ENCODE measurements at places on chromosomes 1 and 21.

- DNase-seq = no peak
Observed at GRCh38 chr1:107147843-107148242, 7.0 kb downstream of the NTNG1 start.

GRCh38 chr1:89725011-89725370 lies 92.1 kb downstream of the LRRC8C start:
- peak; percentile 19 for DNase-seq

DNA sequence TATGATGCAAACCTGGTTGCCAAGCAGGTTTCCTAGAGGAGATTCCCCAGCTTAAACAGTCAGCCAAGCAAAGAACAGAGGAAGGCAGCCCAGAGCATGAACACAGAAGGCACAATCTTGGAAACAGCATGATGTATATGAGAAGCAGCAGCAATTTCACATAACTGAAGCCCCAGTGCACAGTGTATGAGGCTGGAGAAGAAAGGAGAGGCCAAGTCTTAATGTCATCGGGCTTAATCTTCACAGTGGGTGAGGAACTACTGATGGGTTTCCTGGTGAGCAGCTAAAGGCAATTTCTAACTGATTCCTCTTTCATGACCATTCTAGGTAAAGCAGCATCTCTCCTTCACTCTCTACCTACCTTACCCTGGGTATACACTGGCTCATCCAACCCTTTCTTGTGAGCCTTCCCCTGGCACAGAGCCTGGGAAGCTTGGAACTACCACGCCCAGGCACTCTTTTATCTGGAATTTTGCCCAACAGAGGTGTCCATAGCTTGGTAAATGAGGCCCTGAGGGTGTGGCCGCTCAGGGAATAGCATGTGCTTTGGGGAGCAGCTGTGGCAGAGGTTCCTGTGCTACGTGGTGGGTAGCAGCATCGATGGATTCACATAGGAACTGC lies 22.0 kb downstream of the FYB2 start:
- DNase-seq = no peak

DNA sequence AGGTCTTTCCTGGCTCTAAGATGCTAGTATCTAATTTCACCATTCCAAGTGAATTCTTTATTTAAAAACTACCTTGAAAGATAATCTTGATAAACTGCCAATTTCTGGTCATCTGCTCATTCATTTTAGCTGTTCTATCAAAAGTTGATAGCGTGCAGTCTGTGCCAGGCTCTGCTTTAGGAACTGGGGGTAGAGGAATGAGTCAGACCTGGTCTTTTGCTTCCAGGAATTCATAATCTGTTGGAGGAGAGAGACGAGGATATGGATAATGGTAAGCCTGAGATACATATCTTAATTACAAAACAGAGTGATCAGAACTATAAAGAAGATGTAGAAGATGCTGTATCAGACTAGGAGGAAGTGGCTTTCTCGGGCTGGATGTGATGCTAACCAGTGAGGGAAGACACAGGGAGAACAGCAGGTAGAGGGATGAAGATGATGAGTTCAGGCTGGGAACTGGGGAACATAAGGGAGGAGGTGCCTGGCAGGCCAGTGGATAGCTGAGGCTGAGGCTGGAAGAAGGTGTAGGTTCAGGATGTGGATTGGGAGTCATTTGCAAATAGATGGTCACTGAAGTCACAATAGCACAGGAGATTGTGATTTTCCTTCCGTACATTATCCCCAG lies 12.3 kb upstream of the PHC2 start:
- no peak for DNase-seq

DNA sequence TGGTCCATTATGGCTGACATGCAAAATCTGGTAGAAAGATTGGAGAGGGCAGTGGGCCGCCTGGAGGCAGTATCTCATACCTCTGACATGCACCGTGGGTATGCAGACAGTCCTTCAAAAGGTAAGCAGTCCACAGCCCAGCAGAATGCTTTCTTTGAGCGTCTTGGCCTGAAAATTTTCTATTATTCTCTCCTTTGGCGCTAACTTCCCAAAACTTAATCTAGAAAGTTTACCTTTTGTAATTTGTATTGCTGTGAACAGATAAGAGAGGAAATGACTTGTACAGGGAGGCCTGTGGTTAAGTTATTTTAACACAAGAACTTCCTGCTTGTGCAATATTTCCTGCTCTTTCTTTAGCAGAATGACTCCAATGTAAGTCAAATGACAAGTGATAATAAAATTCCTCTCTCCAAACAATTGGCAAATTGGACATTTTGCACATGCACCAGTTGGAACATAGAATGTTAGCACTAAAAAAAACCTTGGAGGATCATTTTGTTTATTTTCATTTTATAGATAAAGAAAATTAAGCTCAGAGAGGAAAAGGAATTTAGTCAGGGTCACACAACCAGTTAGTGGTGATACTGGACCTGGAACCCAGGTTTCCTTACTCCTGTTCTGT lies 18.9 kb downstream of the CAP1 start:
- DNase-seq = peak; percentile 89

GRCh38 chr1:172070055-172070454 lies 228.8 kb downstream of the DNM3 start:
- no peak for DNase-seq

DNA sequence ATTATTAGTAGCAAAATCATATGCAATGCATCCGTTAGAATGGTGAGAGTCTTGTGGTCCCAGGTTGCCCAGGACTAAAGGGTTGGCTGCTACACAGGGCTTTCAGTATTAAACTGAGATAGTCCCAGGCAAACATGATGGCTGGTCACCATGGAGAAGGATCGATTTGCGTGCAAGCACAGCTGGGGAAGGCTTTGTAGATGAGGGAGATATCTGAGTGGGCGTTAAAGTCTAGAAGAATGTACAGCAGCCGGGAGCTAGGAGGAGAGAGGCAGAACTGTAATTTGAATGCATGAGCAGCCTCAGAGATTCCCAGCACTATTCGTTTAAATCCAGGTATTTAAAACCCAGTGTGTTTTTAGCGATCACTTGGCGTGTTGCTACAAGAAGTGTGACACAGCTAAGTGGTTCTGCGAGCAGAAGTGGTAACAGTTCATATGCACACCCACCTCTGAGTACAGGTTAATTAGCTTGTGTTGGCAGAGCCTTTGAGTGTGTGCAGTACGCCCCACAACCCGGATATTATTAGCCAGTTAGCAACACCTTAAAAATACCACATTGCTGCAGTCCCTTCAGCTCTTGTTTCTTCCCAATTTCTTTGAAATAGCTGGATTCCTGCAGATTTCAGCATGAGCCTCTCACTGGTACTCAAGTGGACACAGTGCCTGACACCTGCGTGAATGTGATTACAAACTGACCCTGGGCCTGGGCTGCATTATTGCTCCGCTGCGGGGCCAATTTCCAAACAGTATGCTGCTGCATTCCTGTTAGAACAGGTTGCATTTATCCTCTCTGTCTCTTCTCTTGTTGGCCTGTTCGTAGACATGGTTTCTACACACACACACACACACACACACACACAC lies 67.2 kb upstream of the SCAF4 start:
- DNase-seq = no peak

- peak; percentile 67 for DNase-seq
Observed at GRCh38 chr1:61157468-61157987, 75.2 kb downstream of the NFIA start.

DNA sequence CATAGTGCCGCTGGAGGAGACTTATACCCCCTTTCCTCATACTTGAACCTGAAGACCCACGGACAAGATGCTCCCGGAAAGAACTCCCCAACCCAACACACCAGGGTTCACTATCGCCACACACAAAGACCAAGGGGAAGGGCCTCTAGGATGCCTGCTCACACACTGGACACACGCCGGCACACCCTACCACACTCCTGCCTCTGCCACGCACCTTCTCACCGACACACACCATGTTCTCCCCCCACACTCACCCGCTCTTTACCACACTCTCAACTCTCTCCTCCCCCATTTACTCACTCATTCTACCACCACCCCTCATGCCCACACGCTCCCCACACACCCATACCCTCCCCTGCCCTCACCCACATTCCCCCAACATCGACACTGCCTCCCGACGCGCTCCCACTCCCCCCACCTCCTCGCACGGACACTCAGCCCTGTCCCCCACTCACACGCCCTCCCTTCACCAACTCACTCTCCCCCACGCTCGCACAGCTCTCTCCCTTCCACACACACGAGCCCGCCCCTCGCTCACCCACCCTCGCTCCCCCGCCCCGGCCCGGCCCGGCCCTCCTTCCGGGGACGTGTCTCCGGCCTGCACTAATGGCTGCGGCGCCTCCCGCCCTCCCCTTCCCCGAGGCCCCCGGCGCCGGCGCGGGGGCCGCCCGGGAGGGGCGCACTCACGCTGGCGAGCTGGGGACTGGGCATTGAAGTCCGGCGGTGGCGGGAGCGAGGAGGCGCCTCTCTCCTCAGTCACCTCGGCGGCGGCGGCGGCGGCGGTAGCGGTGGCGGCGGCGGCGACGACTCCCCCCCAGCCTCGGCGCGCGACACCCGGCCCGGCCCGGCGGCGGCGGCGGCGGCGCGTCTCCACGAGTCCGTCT lies 626 bp downstream of the PTP4A2 start:
- DNase-seq = peak; percentile 68

- no peak for DNase-seq
Observed at GRCh38 chr1:232943679-232944252, 6.6 kb upstream of the NTPCR start.

DNA sequence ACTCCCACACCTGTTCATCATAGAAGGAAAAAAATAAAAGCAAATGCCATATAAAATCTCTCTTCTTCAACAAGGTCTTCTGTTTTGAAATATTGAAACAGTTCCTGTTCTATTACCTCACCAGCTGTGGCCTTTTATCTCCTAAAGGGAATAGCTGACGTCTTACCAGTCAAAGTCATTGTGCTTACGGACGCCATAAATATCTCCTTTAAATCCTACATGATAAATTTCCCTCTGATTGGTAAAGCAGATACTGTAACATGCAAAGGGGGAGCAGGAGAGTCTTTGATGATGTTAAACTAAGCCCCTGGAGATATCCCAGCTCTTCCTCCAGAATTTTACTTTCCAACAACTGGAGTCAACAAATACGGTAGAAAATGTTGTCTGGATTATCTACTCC lies 168.4 kb downstream of the ZC3H11B start:
- no peak for DNase-seq

DNA sequence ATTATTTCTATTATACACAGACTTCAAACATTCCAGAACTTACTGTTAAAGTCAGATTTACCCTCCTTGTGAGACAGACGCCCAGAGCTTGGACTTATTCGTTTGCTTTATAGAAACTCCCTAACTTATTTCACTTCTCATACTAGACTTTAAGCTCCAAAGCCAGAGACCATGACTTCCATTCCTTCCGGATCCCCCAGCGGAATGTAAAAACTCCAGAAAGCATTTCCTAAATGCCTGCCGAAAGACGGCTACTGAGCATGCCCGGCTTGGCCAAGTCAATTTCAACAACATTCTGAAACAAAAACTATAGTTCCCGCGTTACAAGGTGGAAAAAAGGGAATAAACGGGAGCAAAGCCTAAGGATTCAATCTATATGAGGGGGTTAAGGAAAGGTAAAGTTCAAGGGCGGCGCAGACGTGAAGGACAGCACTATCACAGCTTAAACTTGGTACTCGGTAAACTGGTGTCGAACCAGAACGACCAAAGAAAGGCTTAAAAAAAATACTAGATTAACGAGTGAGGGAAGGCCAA lies 1.1 kb downstream of the USP48 start:
- DNase-seq = peak; percentile 25

DNA sequence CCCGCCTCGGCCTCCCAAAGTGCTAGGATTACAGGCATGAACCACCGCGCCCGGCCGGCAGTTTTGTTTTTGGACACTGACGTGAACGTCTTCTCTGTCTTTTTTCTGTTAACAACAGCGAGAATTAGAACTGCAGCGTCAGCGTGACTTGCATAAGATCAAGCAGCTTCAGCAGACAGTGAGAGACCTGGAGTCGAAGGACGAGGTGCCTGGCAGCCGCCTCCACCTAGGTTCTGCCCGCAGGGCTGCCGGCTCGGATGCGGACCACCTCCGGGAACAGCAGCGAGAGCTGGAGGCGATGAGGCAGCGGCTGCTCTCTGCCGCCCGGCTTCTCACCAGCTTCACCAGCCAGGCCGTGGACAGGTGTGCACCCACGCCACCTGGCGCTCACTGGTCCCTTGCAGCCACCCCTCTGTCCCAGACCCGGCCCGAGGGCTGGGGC lies 22.9 kb upstream of the DIP2A start:
- no peak for DNase-seq

DNA sequence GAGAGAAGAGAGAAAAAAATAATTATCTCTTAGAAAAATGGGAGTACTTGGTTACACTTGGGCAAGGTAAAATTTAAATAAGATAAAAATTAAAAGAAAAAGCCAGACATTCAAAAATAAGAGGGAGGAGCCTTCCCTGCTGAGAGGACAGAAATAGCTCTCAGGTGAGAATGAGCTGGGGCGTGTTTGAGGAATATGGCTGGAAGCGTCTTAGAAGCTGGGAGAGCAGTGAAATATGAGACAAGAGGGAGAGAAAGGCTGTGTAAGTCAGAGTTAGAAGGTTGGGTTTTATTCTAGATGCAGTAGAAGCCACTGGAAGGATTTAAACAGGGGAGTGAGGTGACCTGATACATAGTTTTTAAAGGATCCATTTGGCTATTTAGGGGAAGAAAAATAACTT lies 154.2 kb upstream of the L1TD1 start:
- DNase-seq = no peak

DNA sequence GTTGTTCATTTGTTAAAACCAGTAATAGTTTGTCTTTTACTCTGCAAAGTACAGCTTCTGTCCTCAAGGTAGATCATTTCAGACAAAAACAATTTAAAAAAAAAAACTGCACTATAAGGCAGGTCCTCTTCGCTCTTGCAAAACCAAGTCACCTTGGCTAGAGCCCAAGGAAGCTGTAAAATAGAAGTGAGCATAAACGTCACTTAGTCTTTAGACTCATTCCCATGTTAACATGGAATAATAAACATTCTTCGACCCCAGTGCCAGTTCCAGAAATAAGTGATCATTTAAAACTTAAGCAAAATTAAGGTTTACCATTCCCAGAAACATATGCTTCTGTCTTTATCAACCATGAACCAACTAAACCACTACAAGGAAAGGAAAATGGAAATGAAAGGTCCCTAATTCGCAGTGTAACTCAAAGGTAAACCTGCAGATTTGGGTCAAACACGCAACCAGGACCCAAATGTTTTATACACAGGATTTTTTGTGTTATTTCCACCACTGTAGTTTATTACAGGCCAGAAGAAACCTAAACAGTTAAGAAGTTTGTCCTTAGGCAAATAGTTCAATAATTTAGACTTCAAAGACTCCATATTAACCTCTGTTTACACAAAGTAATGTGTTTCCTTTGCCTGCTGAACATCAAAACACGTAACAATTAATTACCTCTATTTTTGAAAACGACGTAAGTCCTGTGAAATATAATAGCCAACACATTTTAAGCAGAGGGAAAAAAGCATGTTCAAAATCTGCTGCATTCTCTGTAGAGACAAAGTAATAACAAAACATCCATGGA lies 54.6 kb downstream of the TGFBR3 start:
- no peak for DNase-seq
